ENCODE measurements at places on chromosomes 7 and 10.

DNA sequence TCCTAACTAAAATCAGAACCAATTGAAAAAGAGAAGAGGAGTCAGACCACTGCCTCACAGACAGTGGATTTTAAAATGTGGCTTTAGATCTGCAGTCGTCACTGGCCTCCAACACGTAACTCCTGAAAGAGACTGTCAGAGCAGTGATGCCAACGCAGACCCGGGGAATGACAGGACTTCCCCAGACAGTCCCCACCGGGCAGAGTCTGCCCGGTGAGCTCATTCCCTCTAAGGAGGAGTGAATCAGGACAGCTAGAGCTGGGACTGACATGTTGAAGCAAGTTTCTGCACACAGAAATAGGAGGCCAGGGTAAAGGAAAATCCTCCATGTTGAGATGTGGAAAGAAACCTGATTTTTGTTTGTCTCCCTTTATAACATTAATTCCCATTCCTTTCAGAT is 105.0 kb downstream of the TES start:
- no peak for DNase-seq

GRCh38 chr10:49241385-49241784 is 53.2 kb upstream of the TMEM273 start:
- no peak for DNase-seq

GRCh38 chr10:119871881-119872609 is 598 bp downstream of the MCMBP start:
- DNase-seq = peak; percentile 48

- no peak for DNase-seq
Measured at GRCh38 chr7:93943816-93944540, 22.4 kb downstream of the GNG11 start.

GRCh38 chr10:70053218-70053840 is 683 bp downstream of the MACROH2A2 start:
- peak; percentile 10 for DNase-seq

GRCh38 chr7:38448054-38448453 is 174.6 kb upstream of the TARP start:
- no peak for DNase-seq

- no peak for DNase-seq
Measured at GRCh38 chr7:135769005-135769802, 20.6 kb upstream of the FAM180A start.
